Myocyte (in vitro differentiated cells): ENCODE measurements at places on chromosomes 7 and 10. TPM values are rescaled to one million over a fixed set of nuclear protein-coding genes. Genes with fewer than 3 reads are reported as not detected.

DNA sequence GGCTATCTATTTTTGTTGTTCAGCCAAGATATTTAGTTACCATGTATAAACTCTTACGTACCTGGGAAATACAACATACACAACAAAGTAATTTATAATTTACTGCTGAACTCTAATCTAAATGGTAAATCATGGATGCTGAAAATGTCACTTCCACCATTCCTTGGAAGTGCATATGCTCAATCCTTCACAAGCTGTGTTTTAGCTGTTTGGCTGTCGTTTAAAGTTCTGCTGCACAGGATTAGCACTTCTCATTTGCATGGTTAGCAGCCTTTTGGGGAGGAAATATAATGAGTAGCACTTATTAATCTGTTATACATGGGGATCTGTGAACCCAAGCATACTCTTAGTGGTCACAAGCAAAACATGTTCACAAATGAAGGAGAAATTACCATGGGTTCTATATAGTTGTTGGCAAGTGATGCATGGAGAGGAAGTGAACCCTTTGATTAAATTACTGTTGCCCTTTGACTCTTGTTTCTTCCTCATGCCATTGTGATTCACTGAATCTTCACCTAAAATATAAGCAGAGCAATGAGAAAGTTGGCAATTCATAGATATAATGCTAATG is 18.5 kb downstream of the PIK3CG start:
- DNase-seq = no peak

GRCh38 chr7:123749537-123749857 is 694 bp upstream of the WASL start:
- no peak for DNase-seq

DNA sequence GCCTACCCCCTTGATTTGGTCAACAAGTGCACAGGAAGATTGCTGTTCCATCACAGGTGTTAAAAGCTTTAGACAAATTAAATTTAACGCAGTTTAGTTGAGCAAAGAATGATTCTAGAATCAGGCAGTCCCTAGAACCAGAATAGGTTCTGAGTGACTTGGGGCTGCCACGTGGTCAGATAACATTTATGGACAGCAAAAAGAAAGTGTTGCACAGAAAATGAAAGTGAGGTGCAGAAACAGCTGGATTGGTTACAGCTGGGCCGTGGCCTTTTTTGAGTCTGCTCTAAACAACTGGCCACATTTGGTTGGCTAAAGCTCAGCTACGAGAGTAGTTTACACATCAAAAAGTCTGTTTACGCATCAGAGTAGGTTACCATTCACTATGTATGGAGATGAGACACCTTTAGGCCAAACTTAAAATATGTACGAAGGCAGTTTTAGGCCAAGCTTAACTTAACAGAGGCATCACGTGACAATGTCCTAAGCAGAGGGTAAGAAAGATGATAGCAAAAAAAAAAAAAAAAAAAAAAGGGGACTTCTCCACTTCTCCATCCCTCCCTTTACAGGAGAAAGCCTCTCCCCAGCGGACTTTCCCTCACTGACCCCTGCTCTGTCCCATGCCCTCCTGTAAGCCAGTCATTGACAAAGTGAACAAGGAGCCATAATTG is 133.2 kb upstream of the PRR15 start:
- no peak for DNase-seq

DNA sequence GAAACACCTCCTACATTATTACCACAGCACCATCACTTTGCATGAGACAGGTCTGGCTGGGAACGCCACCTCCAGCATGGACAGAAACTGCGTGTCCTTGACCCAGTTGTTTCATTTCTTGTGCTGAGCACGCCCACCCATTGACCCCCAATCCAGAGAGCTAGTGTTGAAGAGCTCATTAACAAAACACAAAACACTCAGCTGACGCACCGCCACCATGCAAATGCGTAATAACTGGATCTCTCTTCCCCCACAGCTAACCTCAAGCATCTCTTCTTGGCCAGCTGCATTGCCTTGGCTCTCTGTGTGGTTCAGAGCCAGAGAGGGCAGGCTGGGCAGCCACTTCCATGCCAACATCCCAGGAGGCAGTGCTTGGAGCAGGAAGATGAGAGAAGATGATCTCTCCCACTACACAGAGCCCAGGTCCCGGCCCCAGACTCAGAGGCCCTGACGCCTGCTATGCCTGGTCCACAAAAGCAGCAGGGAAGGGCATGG is 173.5 kb downstream of the PLXNA4 start:
- no peak for DNase-seq

DNA sequence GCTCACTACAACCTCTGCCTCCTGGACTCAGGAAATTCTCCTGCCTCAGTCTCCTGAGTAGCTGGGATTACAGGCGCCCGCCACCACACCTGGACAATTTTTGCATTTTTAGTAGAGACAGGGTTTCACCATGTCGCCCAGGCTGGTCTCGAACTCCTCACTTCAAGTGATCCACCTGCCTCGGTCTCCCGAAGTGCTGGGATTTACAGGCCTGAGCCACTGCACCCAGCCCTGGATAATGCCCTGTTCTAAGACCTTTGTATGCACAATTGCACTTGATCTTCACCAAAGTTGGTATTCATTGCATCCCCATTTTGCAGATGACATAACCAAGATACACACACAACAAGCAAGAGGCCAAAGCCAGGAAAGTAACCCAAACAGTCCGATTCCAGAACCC is 97.7 kb upstream of the CARD11 start:
- no peak for DNase-seq

- DNase-seq = no peak
Observed at GRCh38 chr7:45071528-45071927, 17.2 kb downstream of the NACAD start.

LRRC61 gene
- not detected in 2 replicates for total RNA-seq

HMX2 gene
- not detected in 2 replicates for total RNA-seq

- DNase-seq = peak; percentile 67
Observed at GRCh38 chr10:114043532-114044246, at the start of gene ADRB1. Gene ADRB1 (plus strand): TSS chr10:114043866. CDS start chr10:114044133, 267 bp downstream.

DNA sequence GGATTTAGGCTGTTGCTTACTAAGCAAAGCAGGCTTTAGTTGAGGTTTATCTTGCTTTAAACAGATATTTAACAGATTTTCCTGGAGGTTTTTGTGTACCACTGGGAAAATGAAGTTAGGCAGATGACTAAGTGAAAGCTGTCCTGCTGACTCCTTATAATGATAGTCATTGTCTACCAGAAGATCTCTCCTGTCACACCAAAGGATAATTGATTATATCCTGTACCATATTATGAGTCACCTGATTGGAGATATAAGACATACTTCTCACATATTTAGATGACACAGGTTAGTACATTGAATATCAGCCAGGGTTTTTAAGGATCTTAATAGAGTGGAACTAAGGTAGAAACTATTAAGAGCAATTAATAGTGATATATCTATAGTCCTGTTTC is 68.4 kb downstream of the PTEN start:
- no peak for DNase-seq

- DNase-seq = no peak
Observed at GRCh38 chr10:46534828-46535524, 21.5 kb downstream of the GPRIN2 start.

TFR2 gene
- not detected in 2 replicates for total RNA-seq

ARHGAP21 gene
- 35.6 and 50.0 TPM in 2 replicates for total RNA-seq

NRBF2 gene
- total RNA-seq = 11.0 and 17.0 TPM in 2 replicates

DNA sequence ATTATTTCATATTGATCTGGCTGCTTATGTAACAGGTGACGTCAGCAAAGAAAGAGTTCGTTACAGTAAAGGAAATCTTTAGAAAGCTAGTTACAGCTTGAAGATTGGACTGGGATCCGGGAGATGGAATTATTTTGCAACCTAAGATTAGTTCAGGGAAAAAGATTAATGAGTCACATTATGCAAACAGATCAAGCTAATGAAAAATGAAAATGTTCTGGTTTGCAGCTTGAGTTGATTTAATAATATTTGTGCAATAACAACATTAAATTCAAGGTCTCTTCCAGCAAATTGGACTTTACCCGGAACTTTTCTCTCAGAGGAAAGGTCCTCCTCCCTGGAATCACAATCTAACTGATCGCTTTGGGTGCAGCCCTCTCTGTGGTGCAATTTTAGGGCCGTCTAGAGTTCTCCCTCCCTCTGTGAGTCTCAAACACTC is 119.5 kb downstream of the OTUD1 start:
- DNase-seq = no peak

SPDYE1 gene
- not detected in 2 replicates for total RNA-seq

DNA sequence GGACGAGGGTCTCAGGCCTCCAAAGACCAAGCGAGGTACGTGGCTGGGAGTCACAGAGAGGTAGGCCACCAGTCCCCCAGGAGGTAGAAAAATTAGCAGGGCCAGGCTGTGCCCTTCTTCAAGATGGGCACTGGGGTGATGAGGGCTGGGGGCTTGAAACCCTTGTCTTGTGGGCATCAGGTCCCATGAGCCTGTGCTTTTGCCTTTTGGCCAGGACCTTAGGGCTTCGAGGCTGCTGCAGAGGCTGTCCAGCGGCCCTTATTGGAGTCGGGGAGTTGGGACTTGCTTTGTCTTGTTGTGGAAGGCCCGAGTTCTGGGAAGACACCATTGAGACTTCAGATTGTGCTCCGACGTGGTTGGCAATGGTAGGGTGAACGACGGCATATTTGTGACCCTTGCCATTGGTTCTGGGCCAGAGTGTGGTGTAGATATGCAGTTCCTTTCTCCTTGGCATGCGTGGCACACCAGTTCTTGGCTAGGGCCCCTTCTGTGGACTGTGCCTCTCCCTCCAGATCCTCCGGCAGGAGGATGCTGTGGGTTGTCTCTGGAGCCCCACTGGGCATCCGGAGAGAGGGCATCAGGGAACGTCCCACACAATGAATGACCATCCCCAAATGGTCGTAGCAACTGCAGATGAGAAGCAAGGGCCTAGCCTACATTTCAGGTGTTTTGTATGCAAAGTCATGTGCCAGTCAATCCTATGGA is 931 bp downstream of the SH2D4B start:
- DNase-seq = no peak

DNA sequence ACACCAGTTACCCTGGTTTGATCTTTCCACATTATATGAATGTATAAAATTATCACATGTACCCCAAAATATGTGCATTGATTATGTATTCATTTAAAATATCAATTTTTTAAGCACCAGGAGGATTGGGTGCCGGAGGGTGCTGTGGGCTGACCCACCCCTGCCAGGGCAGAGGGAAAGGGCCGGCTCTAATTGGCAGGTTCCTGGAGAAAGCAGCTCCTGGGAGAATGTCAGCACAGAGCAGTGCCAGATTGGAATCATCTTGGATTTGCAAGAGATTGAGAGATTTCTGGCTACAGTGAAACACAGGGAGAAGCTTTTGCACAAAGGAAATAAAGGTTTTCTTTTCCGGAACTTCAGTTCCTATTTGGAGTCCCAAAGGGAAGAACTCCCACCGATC is 264.4 kb upstream of the TCERG1L start:
- DNase-seq = no peak

CDK1 gene
- total RNA-seq = 3.1 and 5.1 TPM in 2 replicates

GPC2 gene
- 60.4 and 65.3 TPM in 2 replicates for total RNA-seq

GRCh38 chr7:92042056-92042737 is 92.1 kb downstream of the CYP51A1 start:
- DNase-seq = no peak

PLAU gene
- 154 and 166 TPM in 2 replicates for total RNA-seq

PRF1 gene
- not detected in 2 replicates for total RNA-seq

MMP21 gene
- total RNA-seq = not detected in 2 replicates

IFIT1 gene
- total RNA-seq = 22.7 and 49.0 TPM in 2 replicates

GRCh38 chr10:52466464-52466863 is 152.4 kb downstream of the DKK1 start:
- peak; percentile 97 for DNase-seq

SFTPA1 gene
- not detected in 2 replicates for total RNA-seq

CROT gene
- 14.7 and 38.8 TPM in 2 replicates for total RNA-seq

GRCh38 chr10:77027576-77027975 is 610.0 kb downstream of the KCNMA1 start:
- DNase-seq = no peak

AGFG2 gene
- 10.5 and 11.7 TPM in 2 replicates for total RNA-seq

RET gene
- 0.08 TPM in 1 of 2 replicates, not detected in the other for total RNA-seq

GRCh38 chr10:116771101-116771958 is 29.0 kb upstream of the HSPA12A start:
- DNase-seq = peak; percentile 70

DNA sequence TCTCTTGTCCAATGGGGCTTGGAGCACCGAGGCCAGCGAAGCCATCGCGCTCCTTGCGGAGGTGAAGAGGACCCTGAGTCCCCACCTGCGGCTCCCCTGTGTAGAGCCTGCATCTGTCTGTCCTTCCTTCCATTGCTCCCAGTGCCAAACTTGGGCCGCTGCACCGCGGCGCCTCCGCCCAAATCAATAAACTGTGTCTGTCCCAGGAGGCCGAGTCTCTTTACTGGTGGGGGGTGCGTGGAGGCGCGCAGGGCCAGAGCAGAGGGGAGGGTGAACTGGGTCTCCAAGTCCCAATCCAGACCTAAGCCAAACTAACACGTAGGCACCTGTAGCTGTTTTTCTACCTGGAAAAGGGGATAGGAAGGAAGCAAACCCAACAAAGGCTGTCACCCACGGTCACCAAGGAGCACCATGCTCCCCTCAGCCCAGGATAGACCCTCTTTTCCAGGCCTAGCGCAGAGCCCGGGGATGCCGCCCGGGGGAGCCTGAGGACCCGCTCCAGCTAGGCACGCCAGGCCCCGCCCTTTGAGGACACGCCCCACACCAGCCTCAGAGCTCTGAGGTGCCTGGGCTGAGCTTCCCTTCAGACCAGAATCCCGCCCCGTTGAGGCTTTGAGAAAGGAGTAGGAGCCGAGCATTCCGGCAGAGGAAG is 1.2 kb upstream of the CHAT start:
- no peak for DNase-seq

PDLIM1 gene
- 2.1 and 3.9 TPM in 2 replicates for total RNA-seq

- DNase-seq = no peak
Observed at GRCh38 chr7:11623093-11623678, 208.8 kb downstream of the THSD7A start.

GRCh38 chr10:2786251-2786650 is 281.1 kb upstream of the PFKP start:
- DNase-seq = no peak

LIPJ gene
- not detected in 2 replicates for total RNA-seq

DNA sequence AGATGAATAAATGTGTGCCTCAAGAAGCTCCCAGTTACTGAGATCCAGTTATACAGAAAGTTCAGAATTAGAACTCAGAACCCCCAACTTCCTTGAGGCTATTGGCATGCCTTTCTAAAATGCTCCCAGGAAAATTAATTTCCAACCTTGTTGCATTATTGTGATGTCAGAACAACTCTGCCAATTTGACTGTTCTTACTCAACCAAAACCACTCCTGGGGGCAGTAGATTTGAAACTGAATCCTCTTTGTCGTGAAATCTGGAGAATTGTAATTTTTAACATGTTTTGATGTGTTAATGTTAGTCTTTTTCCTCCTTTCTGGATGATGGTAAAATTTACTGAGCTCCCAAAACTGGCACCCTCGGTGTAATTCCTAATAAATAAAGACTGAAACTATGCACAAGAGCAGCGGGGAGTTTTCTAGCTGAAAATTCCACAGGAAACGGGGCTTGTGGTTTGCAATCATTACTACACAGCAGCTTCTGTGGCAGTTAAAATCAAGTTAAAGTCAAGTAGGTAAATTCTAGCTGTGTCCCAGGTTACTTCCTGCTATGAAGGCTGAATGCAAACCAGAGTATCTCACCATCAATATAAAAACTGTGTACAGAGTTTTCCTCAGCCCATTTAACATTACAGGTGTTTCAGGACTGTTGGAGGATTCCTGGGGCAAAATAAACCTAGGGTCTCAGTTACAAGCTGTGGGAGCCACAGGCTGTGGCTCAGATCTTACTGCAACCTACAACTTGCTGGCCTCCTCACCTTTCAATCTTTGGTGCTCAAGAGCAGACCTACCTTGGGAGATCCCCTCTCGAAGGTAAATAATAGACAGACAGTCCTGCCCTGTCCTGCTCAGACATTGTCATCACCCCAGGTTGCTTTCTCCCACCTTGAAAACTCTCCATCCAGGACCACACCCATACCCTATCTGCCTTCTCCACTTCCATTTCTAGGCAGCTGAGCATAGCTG is 156.3 kb upstream of the KMT2E start:
- no peak for DNase-seq

GRCh38 chr7:24283554-24283896 is 465 bp upstream of the NPY start:
- no peak for DNase-seq
